ENCODE measurements at places on chromosomes 11 and 22.

DNA sequence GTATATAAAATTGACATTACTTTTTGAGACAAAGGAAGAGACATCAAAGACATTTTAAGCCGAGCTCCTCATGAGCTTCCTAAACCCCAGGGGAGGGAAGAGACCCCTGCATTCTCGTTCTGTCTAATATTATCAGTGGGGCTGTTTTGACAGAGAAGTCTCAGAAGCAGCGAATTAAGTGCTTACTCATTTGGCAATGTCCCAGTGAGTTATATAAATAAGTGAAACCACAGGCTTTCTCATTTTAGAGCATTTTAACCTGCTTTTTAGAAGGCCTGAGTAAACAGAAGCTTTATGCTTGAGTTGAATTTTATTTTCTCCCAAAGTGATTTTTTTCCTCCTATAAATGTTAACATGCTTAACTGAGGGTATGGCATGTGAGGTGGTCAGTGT lies 23.2 kb upstream of the C1QTNF4 start:
- no peak for DNase-seq

DNA sequence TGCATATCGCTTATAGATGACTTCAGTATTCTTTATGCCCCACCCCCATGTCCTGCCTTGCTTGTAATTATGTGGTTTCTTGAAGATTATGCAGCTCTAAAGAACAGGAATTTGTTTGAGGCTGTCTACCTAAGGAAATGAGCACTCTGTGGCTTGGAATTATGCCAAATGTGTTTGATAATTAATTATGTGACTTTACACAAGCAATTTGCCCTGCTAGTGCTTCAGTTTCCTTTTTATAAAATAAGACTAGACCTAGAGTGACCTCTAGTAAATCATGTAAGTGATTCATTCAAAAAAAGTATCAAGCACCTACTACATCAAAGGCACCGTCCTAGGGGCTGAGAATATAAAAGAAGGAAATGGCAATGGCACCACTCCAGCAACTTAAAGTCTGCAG lies 491.5 kb upstream of the KIRREL3 start:
- no peak for DNase-seq

GRCh38 chr22:39937906-39938305 lies 22.3 kb upstream of the TMA7B start:
- no peak for DNase-seq

DNA sequence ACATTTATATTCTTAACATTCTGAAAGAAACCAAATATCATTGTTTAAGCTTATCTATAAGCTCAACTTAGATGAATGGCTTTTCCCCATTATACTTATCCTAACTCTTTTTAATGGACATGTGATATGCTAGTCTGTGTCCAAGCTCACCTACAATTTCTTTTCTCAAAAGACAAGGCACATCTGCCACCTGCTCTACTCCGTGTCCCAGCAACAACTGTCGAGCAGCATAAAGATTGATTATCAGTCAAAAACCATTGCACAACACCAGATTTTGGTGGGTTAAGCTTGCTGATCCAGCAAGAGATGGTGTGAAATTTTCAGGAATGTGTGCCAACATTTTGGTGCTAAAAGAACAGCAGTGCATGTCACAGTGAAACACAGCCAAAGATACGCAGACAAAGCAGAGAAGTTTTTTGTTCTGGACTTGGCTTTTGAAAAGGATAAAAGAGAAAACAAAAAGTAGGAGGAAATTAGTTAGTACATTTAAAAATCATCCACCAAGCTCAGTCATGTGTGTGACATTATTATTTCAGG lies 65.8 kb downstream of the DCDC1 start:
- no peak for DNase-seq

DNA sequence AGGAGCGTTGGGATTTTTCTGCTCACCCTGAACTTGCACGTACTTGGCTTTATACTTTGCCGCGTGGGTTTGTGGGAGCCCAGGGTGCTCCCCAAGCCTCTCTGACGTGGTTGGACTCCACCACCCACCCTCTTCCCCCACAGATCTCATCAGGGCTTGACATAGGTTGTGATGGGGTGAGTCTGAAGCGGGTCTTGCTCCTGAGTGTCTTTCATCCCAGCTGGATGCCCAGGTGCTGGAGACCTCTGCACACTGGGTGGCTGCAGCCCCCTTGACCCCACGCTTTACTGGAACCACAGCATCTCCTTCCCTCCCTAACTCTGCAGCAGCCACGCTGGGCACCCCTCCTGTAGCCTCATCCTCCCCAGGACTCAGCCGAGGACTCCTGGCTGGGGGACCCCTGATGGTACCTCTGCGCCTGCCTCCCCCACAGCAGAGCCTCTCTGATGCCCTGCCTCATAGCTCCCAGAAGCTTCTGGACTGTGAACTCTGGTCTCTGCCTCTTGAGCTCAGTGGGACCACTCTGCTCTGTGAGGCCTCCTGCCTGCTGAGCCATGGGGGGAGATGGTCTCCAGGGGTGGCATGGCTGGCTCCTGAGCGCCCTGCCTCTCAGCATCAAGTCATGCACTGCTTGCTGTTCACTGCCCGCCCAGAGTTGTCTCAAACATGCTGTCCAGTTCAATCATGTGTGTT lies 45.2 kb downstream of the MYEOV start:
- DNase-seq: no peak

DNA sequence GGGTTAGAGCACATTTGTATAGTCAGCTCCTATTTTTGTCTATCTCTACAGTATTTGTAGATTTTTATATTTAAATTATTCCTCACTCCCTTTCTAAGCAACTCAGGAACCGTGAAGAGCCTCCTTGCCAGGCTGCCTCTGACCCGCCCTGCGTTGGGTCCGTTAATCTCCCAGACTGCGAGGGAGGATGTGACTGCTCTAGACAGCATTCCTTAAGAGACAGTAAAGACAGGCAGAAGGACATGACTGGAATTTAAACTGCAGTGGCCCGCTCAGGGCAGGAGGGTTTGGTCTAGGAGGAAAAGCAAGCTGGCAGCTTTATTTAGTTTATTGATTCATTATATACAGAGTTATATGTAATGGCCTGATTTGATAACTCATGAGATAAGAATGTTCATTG lies 413.7 kb downstream of the TMEM135 start:
- DNase-seq: no peak

DNA sequence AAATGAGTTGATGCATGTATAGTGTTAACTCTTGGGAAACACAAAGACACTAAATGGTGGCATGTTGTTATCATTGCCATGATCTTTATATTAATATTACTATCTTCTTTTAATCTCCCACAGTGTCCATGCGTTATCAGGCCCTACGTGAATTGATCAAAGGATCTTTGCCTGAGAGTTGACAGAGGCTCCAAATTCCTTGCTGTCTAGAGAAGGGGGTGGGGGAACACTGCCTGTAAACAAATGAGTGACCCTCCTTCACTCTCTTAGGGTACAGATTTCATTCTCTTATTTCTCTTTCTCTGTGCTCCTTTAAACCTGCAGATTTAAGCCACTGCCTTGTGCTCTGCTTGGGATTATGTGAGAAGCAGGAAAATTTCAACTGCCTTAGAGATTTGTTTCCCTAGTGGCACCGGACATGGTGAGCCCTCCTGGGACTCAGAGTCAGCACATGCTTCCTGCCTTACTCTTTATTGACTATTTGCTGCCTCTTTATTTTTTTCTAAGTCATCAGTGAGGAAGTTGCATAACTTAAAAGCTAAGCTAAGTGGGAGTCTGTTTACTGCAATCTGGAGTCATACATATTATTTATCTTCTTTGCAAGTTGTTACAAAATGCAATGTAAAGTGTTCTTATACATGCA lies 122.9 kb downstream of the MAML2 start:
- DNase-seq: no peak

DNA sequence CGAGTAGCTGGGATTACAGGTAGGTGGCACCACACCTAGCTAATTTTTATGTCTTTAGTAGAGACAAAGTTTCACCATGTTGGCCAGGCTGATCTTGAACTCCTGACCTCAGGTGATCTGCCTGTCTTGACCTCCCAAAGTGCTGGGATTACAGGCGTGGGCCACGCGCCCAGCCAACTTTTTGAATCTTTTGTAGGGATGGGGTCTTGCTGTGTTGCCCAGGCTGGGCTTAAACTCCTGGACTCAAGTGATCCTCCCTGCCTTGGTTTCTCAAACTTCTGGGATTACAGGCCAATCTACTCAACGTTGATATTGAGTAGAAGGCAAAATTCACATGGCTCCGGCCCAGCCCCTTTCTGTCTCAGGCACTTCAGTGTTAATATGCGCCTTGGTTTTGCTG lies 93.9 kb downstream of the MED15 start:
- DNase-seq: no peak

GRCh38 chr22:49090853-49091135 lies 736.9 kb downstream of the BRD1 start:
- no peak for DNase-seq

- no peak for DNase-seq
Measured at GRCh38 chr22:39332441-39333064, 13.1 kb upstream of the RPL3 start.

GRCh38 chr11:115420505-115420904 lies 83.7 kb downstream of the CADM1 start:
- DNase-seq: no peak

- no peak for DNase-seq
Measured at GRCh38 chr22:30555282-30556210, 9.0 kb upstream of the SEC14L6 start.

GRCh38 chr11:103652013-103652412 lies 384.4 kb upstream of the DDI1 start:
- no peak for DNase-seq

DNA sequence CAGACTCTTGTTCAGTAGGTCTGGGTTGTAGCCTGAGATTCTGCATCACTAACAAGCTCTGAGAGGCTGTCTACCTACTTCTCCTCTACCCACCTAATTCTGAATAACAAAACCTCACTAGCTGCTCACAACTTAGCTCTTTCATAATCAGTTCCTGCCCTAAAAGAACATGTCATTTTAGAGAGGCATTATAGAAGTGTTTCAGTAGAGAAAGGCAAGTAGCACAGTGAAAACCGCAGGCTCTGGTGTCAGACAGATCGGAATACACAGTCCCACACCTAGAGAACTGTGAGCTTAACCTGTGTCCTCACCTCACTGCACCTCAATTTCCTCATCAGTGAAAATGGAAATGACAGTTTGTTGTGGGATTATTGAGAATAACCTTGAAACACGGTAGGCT lies 1337.6 kb upstream of the TENM4 start:
- DNase-seq: no peak

- DNase-seq: peak; percentile 38
Measured at GRCh38 chr11:101553891-101554292, 29.9 kb downstream of the TRPC6 start.

DNA sequence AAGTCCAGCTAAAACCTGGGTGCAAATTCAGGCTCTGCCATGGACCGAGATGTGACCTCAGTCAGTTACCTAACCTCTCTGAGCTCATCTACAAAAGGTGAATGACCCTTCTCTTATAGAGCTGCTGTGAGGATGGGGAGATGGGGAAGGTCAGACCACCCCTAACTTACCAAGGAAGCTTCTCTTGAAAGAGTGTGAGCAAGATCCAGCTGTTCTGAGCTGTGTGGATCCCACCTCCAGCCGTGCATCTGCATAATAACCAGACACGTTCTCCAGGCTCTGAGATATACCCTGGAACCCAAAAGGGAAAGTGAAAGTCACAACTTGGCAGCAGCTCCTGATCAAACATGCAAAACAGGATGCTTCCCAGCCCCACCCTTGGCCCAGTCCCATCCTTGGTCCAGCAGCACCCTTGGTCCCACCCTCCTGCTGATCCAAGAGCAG lies at the start of gene APOL3:
TSS of gene APOL3 (minus strand) at position 257 of the 444 bp plus-strand sequence. CDS start 11,700 bp downstream, outside the sequence.
- DNase-seq: peak; percentile 53

- no peak for DNase-seq
Measured at GRCh38 chr11:129705933-129706332, 109.7 kb upstream of the TMEM45B start.

GRCh38 chr11:790721-791564 lies 1.1 kb upstream of the CEND1 start:
- no peak for DNase-seq

DNA sequence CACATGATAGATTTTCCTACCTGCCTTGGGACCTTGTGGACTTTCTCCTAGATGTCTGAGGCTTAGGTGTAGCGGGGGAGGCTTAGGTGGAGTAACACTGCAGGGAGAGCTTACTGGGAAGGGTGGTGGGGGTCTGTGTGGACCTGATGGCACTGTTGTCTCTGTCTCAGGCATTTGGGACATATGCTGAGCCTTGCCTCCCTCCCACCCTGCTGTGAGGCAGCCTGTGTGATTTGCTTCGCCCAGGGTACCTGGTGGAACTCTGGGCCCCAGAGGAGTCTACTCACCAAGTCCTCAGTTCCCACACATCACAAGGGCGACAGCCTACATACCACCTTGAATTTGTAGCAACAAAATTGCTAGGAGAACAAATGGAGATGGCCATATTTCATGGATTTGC lies 80.7 kb downstream of the CEP164 start:
- no peak for DNase-seq

- DNase-seq: peak; percentile 44
Measured at GRCh38 chr11:14905104-14906033, 13.3 kb upstream of the CYP2R1 start.

DNA sequence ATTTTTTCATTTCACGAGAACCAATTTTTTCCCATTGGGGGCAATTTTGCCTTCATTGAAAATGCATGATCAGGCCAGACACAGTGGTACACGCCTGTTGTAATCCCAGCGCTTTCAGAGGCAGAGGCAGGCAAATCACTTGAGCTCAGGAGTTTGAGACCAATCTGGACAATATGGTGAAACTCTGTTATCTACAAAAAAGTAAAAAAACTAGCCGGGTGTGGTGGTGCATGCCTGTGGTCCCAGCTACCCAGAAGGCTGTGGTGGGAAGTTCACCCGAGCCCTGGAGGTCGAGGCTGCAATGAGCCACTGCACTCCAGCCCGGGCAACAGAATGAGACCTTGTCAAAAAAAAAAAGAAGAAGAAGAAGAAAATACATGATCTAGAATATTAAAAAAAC lies 19.2 kb upstream of the UPK3A start:
- DNase-seq: no peak

GRCh38 chr11:134943544-134943943 lies 531.5 kb upstream of the B3GAT1 start:
- DNase-seq: no peak

DNA sequence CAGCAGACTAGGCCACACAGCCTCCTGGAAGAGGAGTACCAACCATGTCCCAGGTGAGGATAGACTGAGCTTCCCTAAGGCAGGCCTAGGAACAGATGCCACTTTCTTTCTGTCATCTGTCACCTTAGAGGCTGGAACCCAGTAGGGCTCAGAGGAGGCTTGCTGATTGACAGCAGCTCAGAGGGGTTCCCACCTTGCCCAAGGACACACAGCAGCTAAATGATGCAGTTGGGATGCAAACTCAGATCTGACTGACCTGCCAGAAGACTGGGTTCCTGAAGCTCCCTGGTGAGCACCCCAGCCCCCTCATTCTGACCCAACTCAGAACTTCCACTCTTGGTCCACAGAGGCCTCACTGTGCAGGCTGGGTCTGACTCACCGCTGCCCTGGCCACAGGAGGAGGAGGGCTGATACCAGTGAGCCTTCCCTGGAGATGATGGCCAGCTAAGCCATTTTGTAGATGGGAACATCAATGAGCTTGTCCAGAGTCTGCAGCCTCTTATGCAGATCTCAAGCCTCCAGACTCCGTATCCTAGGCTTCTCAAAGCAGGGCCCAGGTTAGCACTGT lies 14.0 kb downstream of the CAPN5 start:
- no peak for DNase-seq
